ENCODE measurements at places on chromosomes 2 and 18.
A peak's percentile ranks its signal among the peaks of the same experiment; 100 is the strongest.

GRCh38 chr18:6015364-6015763, 120.0 kb upstream of the TMEM200C start:
- no peak for DNase-seq

- DNase-seq, result no peak
Observed at GRCh38 chr18:14914121-14914520, 166.1 kb downstream of the ANKRD30B start.

DNA sequence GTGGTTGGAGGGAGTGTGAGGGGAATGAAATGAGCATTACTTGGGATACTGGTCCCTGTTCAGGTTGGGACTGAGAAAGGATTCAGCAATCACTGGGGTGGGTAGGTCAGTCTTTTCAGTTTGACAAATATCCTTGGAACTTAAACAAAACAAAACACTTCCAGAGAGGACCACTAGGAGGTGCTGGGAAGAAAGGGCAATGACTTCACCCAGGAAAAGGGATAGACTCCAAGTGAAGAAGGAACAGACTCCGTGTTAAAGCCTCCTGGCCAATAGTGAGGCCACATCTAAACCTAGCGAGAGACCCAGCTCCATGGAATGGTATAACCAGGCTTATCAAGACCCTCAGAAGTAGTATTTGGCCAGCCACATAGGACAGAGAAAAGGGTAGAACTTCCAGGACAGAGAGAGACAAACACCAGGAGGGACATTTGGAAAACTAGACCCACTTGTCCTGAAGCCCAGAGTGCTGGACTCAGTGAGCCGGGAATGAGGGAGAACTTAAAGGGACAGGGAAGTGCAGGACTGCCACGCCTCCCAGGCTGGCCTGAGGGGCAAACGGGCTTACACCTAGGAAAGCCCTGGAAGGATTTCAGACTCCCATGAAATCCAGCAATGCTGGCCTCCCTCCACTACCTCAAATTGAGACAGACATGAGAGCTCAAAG, 19.6 kb upstream of the KCNG3 start:
- peak; percentile 18 for DNase-seq

GRCh38 chr2:68379184-68379708, 14.2 kb downstream of the PLEK start:
- no peak for DNase-seq

DNA sequence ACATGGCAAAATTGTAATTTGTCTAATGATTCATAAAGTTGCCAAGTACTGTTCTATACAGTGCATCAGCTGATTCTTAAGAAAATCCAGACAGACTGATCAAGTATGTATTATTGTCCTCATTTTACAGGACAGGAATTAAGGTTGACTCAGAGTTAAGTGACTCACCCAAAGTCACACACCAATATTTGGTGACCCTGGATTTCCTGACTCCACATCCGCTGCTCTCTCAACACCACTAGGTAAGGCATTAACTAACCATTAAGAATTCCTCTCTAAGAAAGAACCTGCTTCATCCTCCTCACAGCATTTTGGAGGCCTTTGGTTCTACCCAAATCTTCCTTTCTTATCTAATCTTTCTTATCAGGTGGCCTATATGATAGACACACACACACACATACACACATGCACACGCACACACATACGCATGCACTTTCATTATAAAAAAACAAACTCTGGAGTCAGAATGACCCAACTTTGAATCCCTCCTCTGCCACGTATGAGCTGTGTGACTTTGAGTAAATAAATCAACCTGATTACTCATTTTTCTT, 150.8 kb downstream of the ANKRD44 start:
- peak; percentile 93 for DNase-seq

DNA sequence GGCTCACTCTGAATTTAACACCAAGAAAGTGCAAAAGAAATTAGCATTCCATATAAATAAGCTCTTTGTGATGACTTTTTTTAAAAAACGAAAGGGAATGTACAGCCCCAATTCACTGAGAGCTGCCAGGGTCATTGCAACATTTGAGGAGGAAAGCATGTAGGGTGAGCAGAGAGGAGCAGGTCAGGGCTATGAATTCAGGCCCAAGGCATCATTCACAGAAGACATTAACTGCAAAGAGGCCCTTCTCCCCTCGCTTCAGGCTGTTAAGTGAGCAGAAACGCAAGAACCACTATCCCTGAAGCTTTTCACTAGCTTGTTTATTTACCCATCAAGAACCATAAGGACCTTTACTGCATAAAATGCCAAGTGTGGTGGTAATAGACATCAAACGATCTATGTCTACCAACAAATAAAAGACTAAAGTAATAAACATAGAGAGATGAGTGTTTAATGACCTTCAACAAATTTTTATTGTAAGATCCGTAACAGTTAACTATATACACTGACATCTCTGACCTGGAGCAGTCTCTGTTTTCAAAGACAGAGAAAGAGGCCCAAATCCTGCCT, 333.1 kb upstream of the HNRNPA3 start:
- DNase-seq, result no peak

GRCh38 chr2:172196768-172197431, 94.2 kb upstream of the DLX2 start:
- no peak for DNase-seq

DNA sequence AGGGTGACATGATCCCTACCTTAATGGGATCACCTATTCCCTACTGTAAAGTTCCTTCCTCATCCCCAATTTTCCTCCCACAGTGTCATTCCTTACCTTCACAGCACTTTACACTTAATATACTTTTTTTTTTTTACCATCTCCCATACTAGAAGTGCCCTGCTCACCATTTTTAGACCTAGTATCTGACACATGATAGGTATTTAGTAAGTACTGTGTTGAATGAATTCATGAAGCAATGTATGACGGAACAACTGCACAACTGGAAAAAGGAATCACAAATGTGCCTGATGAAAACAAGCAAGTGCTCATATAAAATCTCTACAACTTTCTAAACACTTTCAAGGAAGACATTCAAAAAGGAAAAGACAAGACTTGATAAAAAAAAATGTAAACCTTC, 77.0 kb upstream of the ST8SIA5 start:
- DNase-seq, result no peak

DNA sequence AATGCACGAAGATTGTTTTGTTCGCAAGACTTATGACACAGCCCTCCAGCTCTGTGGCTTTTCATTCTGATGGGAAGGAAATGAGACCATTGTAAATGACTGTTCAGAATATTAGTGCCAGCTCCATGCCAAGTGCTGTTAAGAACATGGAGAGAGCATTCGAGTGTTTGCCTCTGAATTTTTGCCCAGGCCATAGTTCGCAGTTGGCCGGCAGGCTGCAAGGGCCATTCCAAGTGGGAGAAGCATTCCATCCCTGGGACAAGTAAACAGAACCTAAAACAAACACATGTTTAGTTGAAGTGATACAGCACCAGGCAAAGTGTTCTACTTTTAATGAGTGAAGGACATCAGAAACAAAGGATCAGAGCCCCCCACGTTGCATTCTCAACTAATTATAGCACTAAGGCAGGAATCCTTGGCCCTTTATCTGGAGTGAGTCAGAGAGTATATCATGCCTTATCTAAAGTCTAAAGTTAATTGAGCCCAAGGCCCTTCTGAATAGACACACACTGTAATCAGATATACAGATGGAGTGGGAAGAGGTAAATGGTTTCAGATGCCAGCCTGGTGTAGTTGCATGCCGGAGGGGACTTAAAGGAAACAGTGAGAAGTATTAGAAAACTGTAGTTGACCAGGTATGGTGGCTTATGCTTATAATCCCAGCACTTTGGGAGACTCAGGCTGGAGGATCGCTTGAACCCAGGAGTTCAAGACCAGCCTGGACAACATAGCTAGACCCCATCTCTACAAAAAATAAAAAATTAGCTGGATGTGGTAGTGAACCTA, 53.3 kb downstream of the NEDD4L start:
- no peak for DNase-seq

Measured in Caki2 (cell line).